ENCODE measurements at places on chromosomes 11 and 22. TPM values are rescaled to one million over a fixed set of nuclear protein-coding genes. Genes with fewer than 3 reads are reported as not detected.

The MMP1 gene
- total RNA-seq: 19.1 TPM

The FJX1 gene
- 5.9 TPM for total RNA-seq

The CHRM1 gene
- total RNA-seq: 4.7 TPM

The CTSW gene
- 17.2 TPM for total RNA-seq

The LIN7C gene
- total RNA-seq: 36.5 TPM

The PKDREJ gene
- total RNA-seq: not detected

The FHIP1B gene
- 40.6 TPM for total RNA-seq

The DDIAS gene
- total RNA-seq: 3.8 TPM

The PNPLA5 gene
- not detected for total RNA-seq

The TMPRSS4 gene
- total RNA-seq: 3.0 TPM

The GRIK4 gene
- total RNA-seq: 4.3 TPM

The PRRG4 gene
- 12.6 TPM for total RNA-seq

The USP2 gene
- total RNA-seq: 3.0 TPM

The BATF2 gene
- 7.5 TPM for total RNA-seq

The FOSL1 gene
- total RNA-seq: 3.9 TPM

The OR10A2 gene
- total RNA-seq: not detected

The VPREB1 gene
- not detected for total RNA-seq

The ABCG4 gene
- total RNA-seq: 0.14 TPM

The MPZL2 gene
- total RNA-seq: 119 TPM

Data from upper lobe of right lung (tissue), 1 donor.